ENCODE measurements at places on chromosomes 4 and X.

- DNase-seq = no peak
Observed at GRCh38 chr4:108466936-108467902, 153.2 kb upstream of the RPL34 start.

DNA sequence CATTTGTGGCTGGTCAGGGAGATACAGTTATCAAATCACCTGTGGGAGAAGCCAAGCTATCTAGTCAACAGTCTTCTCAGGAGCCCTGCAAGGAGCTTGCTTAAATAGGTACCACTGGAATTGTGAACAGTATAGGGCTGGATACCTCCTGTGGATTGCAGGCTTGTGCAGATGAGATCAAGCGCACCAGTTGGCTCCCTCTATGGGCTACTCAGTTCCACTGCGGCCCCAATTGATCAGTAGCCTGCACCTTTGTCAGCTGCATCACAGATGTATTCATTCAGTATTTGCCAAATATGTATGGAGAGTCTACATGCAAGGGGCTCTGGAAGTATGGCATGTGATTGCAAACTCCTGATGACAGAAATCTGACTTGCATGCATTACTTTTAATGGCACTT, 28.6 kb downstream of the TEX13A start:
- DNase-seq = no peak

- no peak for DNase-seq
Observed at GRCh38 chr4:106080376-106080775, 185.1 kb downstream of the NPNT start.

DNA sequence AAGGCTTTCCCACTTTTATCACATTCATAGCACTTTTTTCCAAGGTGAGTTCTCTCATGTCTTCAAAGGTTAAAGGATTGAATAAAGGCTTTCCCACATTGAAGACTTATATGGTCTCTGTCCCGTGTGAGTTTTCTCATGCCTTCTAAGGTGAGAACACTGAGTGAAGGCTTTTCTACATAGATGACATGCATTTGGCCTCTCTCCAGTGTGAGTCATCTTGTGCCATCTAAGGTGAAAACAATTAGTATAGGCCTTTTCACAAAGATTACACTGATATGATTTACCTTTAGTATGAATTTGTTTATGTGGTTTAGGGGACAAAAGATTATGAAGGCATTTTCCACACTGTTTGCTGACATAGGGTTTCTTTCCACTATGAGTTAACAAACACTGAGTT, 21.2 kb downstream of the USP17L30 start:
- no peak for DNase-seq

- no peak for DNase-seq
Observed at GRCh38 chrX:19487520-19488200, 27.6 kb downstream of the MAP3K15 start.

DNA sequence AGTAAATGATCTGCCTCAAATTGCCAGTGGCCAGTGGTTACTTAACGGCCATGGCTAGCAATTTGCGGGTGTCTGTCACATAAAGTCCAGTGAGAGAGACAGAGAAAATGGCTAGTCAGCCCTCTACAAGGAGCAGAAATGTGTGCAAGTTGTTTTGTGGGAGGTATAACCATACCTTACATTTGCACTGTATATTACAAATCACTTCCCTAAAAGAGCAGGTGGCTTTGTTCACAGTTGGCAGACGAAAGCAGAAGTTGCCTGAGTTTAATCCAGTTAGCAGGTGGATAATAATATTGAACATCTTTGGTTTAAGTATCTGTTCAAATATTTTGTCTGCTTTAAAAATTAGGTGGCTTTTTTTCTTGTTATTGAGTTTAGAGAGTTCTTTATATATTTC, 15.6 kb downstream of the SRPX start:
- no peak for DNase-seq

GRCh38 chr4:26993539-26993938, 132.9 kb downstream of the STIM2 start:
- DNase-seq = no peak

Data from DMS79 (cell line).